ENCODE measurements at places on chromosomes 16 and 17.
A peak's percentile ranks its signal among the peaks of the same experiment; 100 is the strongest.

DNA sequence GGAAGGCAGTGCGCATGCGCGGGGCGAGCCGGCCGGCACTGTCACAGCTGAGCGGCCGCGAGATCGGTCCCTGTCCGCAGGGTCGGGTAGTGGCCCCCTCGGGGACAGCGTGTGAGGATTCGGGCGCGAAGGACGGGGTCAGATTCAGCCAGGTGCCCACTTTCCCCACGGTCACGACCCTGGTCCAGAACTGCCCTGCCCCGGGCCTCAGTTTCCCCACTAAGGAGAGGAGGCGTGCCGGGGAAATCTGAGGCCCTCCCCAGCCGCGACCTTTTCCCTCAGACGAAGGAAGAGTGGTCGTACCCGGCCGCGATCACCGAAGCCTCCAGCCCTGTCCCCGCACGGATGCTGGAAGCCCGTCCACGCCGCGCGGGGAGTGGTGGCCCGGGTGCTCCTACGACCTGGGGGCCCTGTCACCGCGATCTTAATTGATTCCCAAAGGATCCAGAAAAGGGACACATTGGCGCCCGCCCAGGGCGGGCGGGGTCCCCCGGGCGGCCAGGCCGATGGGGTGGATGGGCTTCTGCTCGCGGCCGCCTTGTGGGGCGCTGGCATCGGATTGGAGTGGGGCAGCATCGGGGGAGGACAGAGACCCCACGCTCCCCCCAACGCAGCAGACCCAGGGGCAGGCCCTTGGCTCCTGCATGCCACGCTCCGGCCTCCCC, 57.7 kb downstream of the SRL start:
- no peak for DNase-seq

GRCh38 chr16:165539-166374, at the start of gene HBM:
Gene HBM (plus strand): TSS chr16:165978. CDS start chr16:165998, 20 bp downstream.
- DNase-seq, result no peak

- no peak for DNase-seq
Observed at GRCh38 chr17:3531266-3532101, 26.1 kb downstream of the TRPV3 start.

DNA sequence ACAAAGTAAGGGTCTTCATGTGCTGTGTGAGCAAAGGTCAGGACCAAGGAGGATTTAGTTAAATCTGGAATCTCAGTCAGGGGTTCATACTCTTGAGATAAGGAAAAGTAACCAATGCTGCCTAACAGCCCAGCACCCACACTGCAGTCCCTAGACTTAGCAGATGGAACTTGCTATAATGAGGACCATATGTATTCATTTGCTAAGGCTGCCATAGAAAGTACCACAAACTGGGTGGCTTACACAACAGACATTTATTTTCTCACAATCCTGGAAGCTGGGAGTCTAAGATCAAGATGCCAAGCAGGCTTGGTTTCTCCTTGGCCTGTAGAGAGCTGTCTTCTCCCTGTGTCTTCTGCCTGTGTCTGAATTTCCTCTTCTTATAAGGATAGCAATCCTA, 20.8 kb downstream of the ZP2 start:
- DNase-seq, result peak; percentile 91

DNA sequence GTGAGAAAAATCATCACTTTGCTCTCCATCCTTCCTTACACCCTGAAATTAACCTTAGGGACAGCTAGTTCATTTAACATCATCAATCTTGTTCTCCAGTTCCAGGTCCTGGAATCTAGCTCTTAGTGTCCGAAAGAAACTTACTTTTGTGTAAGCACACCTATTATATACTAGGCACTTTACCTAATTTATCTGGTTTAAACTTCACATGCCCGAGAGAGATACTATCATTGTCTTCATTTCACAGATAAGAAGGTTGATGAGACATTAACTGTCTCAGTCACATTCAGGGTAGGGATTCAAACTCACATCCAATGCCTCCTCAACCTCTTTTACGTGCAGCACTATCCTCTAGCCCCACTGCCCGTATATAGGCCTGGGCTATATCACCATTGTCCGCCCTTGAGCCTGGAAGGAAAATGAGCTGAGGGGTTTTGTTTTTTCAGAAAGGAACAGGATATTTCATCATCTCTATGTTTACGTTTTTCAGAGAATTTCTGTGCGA, 501 bp upstream of the AP2B1 start:
- DNase-seq, result no peak

GRCh38 chr17:48384164-48384563, 45.9 kb downstream of the SKAP1 start:
- DNase-seq, result no peak

- no peak for DNase-seq
Observed at GRCh38 chr16:79595231-79595641, 5.3 kb downstream of the MAF start.

DNA sequence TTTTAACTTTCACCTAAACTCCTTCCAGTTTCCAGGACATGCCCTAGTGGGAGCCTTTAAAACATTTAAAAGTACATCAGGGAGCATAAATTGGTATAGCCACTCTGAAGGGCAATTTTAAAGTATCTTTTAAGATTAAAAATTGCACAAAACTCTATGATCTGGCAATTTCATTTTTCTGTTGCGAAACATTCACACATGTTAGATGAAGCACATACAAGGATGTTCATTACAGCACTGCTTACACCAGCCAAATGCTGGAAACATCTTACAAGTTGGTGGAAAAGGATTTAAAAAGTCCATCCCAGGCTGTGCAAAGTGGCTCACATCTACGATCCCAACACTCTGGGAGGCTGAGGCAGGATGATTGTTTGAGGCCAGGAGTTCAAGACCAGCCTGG, 26.4 kb upstream of the LONP2 start:
- DNase-seq, result peak; percentile 12

- DNase-seq, result peak; percentile 51
Observed at GRCh38 chr16:588639-588888, 1.3 kb upstream of the RAB40C start.

- DNase-seq, result no peak
Observed at GRCh38 chr17:40315206-40315605, 6.2 kb downstream of the RARA start.

DNA sequence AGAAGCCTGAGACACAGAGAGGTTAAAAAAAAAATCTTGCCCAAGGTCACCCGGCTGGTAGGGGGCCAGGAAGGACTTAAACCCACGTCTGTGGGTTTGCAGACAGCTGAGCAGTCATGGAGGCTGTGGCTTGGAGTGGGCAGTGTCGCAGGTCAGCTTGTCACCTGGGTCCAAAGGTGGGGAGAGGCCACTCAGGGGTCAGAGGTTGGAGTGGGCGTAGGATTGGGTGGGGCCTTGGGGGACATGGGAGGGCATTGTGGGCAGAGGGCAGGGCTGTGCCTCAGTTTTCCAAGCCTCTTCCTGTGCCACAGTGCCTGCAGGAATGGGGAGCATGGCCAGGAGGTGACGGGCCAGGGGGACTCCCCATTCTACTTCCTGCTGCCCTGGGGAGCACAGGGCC, 2.0 kb upstream of the NDRG4 start:
- no peak for DNase-seq

- DNase-seq, result no peak
Observed at GRCh38 chr16:29720703-29721102, 25.1 kb downstream of the C16orf54 start.

- no peak for DNase-seq
Observed at GRCh38 chr16:81748476-81749198, 30.5 kb upstream of the PLCG2 start.

DNA sequence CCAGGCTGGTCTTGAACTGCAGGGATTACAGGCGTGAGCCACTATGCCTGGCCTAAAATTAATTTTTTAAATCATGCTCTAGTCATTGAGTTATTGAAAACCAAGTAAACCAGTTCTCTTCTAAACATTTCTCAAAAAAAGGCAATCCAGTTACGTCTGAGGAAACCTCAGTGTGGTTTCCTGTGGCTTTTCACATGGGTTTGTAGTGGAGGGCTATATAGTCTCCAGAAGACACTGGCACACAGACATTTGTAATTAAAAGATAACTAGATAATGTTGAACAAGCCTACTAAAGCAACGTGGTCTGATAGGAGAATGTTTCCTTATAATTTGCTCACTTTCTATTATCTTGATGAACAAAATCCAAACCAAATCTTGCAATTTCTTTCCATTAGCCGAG, 5.2 kb upstream of the TOB1 start:
- DNase-seq, result no peak

- no peak for DNase-seq
Observed at GRCh38 chr16:81310045-81310644, 4.6 kb upstream of the GAN start.

DNA sequence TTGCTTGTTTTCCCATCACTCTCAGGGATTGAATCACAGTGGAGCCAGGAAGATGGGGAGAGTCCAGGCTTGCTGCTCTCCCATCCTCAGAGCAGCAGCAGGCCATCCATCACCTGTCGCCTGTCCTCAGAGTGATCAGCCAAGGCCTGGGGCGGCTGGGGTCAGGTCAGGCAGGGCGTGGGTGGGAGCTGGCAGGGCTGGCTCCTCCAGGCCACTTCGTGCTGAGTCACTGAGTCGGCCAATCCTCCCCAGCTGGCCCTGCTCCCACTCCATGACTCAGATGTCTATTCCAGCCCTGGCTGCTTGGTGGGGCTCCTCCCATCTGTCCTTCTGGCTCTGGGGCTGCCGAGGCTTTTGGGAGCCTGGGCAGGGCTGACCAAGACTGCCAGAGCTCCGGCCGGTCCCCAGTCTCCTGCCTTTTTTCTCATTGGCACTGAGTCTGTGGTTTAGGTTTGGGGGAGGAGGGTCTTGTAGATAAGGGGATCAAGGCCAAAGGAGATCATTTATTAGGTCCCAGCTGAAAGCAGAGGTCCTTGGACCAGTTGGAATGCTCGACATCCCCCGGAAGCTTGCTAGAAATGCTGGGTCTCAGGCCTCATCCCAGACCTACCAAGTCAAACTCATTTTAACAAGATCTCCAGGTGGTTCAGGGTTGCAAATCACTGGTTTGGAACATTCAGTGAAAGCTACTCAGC, 72.7 kb downstream of the ABCC1 start:
- DNase-seq, result peak; percentile 94

- DNase-seq, result no peak
Observed at GRCh38 chr17:35705705-35706104, 25.7 kb upstream of the RASL10B start.

DNA sequence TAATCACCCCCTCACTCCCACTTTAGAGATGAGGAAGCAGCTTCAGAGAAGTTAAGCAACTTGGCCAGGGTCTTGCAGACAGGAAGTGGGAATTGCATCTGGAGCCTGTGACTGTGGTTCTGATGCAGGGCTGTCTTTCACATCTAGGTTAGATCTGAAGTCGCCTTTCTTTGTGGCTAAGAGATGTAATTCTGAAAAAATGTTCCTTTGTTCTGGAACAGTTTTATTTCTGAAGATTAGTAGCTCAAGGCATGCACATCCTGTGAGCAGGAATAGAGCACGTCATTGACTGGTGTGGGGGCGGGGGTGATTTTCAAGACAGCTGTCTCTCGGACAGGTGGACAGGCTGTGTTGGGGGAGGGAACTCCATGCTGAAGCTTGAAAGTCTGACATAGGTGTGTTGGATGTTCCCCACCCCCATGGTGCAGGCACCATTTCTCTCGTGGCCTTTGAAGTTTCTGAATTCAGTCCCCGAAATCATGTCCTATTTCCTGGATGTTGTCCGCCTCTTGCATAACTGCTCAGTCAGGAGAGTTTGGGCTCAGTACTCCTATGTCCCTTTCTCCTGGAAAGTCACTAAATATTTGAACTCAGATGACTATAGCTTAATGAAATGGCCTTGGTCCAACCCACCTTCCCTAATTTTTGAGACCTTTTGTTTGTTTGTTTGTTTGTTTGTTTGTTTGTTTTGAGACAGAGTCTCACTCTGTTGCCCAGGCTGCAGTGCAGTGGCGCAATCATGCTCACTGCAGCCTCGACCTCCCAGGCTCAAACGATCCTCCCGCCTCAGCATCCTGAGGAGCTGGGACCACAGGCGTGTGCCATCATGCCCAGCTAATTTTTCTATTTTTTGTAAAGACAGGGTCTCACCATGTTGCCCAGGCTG, 21.0 kb upstream of the HERPUD1 start:
- DNase-seq, result peak; percentile 44

GRCh38 chr16:14043278-14043677, 27.8 kb upstream of the MRTFB start:
- no peak for DNase-seq

DNA sequence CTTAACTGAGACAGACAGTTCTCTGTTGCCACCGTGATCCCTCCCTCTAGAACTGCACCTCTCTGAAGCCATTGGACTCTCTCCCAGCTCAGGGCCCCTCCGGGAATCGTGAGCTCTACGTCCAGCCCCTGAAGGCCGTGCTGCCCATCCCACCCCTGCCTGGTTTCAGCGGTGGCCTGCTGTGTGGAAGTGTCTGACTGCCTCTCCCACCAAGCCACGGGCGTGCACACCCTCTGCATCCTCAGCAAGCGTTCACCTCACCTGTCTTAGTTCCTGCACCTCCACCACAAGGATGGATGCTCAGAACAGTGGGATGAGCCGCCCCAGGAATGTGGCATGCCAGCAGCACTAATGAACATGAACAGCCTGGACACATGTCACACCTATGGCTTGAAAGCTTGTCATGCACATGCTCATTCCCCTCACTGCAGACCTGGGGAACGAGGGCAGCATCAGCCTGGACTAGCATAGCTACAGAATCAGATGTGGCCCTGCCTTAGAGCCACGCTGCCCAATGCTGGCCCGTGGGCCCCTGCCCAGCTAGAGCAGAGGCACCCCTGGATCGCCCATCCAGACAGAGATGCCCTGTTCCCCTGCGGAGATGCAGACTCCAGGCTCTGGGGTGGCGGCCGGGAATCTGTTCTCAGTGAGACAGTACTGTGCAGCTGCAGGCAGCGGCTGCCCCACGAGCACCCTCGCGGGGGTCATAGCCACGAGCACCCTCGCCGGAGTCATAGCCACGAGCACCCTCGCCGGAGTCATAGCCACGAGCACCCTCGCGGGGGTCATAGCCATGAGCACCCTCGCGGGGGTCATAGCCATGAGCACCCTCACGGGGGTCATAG, 73.7 kb upstream of the CHMP6 start:
- no peak for DNase-seq

GRCh38 chr17:80880648-80880985, 111.0 kb upstream of the CHMP6 start:
- DNase-seq, result no peak

DNA sequence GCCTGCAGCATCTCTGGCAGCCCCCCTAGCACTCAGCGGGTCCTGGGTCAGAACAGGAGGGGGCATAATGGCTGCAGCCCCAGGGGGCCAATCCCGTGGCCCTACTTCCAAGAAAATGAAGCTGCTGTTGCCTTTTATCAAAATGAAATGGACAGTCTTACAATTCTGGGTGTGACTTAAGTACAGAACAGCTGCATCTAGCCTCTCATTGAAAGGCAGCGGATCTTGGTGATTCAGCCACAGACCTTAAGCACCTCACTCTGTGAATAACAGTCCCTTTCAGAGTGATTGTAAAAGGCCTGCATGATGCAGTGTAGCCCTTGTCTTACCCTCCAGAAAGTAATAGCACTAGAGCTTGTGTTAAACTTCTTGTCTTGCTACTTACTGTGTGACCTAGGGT, 11.5 kb upstream of the UMOD start:
- no peak for DNase-seq

GRCh38 chr17:31788571-31788946, 70.5 kb downstream of the COPRS start:
- no peak for DNase-seq

GRCh38 chr17:78223765-78224164, 7.7 kb upstream of the TMEM235 start:
- no peak for DNase-seq

GRCh38 chr17:34499576-34499975, 79.8 kb upstream of the TMEM132E start:
- no peak for DNase-seq

- DNase-seq, result no peak
Observed at GRCh38 chr16:63787014-63787413, 1334.8 kb downstream of the CDH11 start.
